ENCODE measurements at places on chromosomes 2 and 18. TPM values are rescaled to one million over a fixed set of nuclear protein-coding genes. Genes with fewer than 3 reads are reported as not detected.

DNA sequence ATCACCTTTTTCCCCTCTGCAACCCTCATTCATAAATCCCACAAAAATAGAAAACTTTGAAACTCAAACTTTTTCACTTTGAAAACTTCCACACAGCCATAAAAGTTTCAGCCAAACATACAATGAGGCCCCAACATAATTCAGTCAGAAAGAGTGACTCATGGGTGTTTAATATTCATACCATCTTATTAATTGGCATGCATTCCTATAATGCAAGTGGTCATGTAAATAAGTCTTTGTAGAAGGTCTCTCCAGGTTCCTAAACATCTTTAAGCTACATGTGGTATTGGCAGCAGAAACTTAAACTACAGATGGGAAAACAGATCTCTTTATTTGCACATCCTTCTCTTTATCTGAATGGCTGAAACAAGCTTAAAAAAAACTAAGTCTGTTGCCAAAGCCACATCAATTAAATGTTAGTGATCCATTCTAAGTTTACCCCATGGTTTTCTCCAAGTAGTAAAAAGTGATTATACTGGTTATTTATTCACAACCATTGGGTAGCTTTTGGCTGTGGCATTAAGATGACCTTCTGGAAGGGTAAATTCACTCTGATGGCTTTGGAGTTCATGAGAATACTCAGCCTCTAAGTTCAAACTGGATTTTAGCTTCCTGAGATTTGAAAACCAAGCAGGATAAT lies 70.2 kb upstream of the LYPD1 start:
- no peak for DNase-seq

GRCh38 chr2:46258937-46259776 lies 38.0 kb upstream of the EPAS1 start:
- DNase-seq, result peak; percentile 69

- no peak for DNase-seq
These were observed 5.9 kb upstream of the SCYGR2 start for GRCh38 chr2:227592694-227593387.

- DNase-seq, result no peak
These were observed 14.8 kb upstream of the MLPH start for GRCh38 chr2:237472187-237472712.

DNA sequence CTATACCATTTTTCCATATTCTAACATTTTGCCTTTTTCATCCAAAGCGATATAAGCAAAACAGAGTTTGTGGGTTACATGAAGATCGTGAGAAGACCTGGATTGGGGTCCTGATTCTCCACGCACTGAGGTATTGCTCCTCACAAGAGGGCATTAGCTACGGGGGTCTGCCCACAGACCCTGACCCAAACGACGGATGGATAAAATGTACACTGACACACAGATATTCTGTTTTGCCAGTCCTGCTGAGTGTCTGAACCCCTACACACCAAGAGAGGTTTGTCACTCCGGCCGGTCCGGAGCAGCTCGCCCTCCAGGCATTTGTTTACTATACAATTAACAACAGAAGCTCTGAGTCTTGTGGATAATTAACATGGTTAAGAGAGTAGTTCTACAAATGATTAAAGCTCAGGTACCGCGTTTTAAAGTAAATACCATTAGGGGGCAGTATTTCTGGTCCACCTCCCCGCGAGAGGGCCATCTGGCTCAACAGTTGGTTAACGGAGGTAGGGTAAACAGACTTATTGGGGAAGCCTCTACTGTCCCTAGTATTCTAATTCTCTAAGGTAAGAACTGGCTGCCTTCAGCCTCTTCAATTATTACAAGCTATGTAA lies 28.4 kb downstream of the SCYGR8 start:
- no peak for DNase-seq

GRCh38 chr2:122543815-122544214 lies 788.4 kb downstream of the TSN start:
- DNase-seq, result no peak

SCYGR1 gene
- not detected for polyA plus RNA-seq

DNA sequence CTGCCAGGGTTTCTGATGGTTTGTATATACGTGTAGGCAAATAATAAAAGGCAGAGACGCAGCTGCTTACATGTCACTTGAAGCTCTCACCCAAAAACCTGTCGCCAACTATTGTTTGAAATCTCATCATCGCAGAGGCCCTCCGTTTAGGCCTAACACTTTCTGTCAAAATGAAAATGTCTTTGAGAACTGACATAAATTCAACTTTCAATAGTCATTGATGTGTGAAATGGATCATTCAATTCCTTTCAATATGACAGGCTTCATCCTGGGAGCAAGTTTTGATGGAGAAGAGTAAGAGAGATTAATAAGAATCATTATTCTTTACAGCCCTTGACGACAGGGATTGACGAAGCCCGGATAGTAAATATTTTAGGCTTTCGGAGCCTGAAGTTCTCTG lies 2.7 kb downstream of the ACTG2 start:
- no peak for DNase-seq

FIGN gene
- 0.71 TPM for polyA plus RNA-seq

DNA sequence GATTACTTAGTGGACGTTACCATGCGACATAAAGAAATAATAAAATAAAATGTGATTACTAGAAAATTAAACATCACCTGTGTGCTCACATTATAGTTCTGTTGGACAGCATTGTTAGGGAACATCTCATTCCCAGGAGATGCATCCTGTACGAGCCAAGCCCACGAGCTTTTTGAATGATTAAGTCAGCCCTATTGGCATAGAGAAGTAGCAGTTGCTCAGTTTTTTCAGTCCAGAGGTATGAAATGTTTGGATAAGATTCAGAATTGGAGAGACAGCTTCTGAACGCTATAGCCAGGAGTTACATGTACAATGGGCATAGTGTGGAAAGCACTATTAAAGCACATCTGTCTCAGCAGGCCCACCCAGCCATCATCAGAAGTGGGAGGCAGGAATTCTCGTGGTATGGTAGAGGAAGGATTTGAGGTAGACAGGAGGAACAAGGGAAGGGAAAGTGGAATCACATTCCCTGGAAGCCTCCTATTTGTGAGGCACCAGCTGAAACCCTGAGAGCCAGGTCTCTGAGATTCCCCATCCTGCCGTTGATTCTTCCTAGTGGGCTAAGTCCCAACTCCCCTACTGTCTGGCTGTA lies 8.6 kb downstream of the SPATS2L start:
- DNase-seq, result no peak

DNA sequence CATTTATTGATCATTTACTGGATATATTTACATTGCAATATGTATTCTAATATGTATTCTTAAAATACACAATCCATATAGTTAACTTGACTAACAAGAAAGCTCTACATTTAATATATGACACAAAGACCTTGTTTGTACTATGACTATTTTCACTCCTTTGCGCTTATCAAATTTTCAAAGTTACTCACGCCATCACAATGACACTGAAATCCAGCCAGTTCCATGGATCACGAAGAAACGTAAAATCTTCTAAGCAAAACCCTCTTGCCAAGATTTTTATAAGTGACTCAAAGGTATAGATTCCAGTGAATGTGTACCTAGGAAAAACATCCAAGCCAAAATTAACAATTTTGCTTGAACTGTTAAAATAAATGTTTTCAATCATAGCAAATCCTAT lies 39.6 kb downstream of the SCN3A start:
- no peak for DNase-seq

CNPPD1 gene
- 60.1 TPM for polyA plus RNA-seq

GRCh38 chr2:233081232-233081730 lies 21.1 kb downstream of the INPP5D start:
- no peak for DNase-seq

DNA sequence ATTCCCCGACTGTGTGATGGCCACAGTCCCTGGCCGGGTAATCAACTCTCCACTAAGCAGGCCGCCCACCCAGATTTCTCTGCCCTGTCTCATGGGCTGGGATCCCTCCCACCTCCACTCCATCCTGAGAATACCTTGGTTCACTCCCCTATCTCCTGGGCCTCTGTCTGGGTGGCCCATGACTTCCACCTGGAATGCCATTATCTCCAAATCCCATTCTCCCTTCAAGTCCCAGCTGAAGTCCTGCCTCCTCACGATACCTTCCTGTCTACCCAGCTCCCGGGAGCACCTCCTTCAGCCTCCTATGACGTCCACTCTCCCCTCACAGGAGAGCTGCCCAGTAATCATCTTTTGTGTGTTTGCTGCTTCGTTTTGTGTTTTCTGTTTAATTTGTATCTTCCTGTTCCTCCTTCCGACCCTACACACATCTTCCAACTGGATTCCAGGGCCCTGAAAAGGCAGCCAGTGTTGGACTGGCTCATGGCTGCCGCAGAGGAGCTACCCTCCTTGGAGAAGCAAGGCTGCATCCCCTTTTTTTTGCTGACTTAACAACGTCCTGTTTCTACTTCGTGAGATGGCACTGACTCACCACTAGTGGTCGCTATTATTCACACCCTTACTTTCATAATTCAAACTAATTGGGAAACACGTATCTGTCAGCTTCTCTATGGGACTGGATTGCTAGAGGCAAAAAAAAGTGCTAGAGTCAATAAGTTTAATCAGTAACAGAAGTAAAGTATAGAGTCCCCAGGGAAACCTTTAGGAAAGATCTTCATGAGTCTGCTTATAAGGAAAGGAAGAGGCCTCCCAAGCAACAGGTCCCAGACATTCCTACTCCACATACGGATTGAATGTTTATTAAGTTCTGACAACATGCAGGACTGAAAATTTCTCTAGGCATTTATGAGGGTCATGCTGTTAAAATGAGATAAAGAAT lies 171.9 kb upstream of the GATA6 start:
- DNase-seq, result peak; percentile 81

DNA sequence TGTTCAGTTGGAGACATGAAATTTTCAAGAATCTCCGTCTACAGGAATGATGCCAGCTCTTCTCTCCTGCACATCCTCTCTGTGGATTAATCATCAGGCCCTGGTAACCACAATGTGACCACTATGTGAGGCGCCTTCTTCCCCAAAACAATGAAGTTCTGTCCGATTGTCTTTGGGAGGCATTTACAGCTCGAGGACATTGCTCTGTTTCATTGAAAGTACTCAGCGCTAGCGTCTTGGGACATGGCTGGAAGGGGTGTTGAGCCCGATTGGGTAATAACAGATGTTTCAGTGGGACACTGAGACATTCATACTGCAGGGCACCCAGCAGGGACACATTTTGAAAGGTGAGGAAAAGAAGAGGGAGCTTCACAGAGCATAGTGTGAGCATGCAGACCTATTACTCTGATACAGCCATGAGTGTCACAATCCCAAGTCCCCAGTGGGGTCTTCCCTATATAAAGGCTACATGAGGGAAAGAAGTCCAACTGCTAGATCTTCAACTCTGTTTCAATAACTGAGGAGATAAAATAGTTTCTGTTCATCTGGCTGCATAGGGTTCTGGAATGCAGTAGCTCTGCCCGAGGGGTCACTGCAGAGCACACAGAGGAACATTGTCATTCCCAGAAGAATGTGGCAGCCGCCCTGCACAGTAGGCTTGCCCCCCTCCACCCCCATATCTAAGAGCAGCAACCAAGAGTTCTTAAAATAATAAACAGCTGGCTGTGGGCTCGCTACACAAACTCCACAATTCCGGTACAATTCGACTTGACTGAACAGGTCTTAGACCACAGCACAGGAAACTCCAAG lies 237.3 kb downstream of the OSR1 start:
- no peak for DNase-seq

PLA2R1 gene
- 0.87 TPM for polyA plus RNA-seq

- DNase-seq, result peak; percentile 88
These were observed 6.7 kb downstream of the SP9 start for GRCh38 chr2:174341293-174341994.

DNA sequence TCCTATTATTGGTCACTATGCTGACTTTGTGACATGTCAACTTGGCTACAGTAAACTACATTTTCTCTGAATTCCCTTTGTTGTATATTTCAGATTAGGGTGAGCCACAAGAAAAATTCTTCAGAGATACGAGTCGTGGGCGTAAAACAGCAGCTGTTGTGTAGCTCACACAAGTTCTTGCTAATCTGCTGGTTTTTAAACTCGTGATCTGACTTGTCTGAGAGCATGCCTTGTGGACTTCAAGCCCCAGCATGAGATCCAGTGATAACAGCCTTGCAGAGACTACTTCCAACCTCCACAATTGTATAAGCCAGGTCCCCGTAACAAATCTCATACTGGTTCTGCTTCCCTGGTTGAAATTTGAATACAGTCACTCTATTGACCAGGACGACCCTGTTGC lies 259.8 kb upstream of the LYPD1 start:
- DNase-seq, result no peak

DNA sequence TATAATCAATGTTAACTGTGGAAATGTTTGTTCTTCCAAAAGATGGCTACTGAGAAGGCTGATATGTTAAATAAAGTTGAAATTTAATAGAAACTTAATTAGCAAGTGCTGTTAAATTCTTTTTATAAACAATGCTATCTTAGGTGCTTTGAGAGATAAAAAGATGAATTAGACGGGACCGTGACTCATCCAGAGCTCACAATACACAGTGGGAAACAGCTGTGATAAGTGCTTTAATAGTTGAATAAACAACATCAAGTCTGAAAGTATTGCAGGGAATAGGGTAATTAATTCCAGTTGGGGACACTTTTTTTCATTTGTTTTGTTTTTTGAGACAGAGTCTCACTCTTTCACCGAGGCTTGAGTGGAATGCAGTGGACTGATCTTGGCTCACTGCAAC lies 85.5 kb upstream of the DTNA start:
- no peak for DNase-seq

ARMC9 gene
- polyA plus RNA-seq, result 20.5 TPM

KCNIP3 gene
- polyA plus RNA-seq, result 1.8 TPM

DNA sequence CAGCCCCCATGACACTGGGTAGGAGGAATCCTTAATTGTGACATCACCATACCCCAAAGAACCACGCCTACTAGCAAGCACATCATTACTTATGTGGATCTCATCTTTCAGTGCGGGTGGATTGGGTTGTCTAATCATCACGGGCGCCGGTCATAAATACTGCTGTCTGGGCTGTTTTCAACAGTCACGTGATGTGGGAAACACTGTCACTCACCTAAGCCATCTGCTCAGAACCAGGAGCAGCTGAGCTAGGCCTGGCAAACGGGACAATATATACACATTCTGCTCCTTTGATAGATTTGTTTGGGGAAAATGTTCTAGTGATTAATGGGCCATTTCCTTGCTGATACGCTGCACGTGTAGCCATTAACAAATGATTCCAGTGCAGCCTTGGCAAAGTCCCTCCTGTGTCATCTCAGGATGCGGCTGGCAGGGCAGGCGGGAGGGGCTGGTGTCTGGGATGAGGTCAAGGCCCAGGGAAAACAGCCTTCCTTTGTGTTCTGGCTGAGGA lies 145.9 kb upstream of the COPS8 start:
- DNase-seq, result no peak

DNA sequence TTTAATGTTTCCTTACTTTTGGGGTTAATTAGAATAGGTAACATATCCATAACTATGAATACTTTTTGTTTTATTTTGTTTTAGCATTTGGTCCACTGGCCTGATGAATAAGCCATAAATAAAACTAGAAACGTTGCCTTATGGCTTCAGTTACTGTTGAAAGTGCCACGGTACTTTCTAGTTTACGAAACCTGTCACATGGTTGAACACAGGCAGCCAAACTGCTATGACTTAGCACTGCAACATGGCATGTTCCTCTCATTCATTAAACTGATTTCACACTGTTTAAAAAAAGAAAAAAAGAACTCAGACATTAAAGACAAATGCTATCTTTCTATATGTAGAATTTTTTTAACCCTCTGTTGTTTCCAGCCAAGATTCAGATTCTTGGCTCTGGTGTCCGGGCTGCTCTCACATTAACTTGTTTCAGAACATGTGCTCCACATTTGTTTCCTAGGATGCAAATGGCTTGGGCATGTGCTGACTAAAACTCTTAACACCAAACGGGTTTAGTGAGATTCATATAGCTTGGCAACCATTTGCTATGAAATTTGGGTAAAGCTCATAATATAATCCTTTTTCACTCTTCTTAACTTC lies 323.9 kb upstream of the RND3 start:
- DNase-seq, result peak; percentile 81

GRCh38 chr2:68709421-68709911 lies 25.1 kb upstream of the ARHGAP25 start:
- DNase-seq, result peak; percentile 58

Data from lung (tissue), 17 donors.